Caco-2 (cell line): ENCODE measurements at places on chromosomes 7 and 10. TPM values are rescaled to one million over a fixed set of nuclear protein-coding genes. Genes with fewer than 3 reads are reported as not detected.

DNA sequence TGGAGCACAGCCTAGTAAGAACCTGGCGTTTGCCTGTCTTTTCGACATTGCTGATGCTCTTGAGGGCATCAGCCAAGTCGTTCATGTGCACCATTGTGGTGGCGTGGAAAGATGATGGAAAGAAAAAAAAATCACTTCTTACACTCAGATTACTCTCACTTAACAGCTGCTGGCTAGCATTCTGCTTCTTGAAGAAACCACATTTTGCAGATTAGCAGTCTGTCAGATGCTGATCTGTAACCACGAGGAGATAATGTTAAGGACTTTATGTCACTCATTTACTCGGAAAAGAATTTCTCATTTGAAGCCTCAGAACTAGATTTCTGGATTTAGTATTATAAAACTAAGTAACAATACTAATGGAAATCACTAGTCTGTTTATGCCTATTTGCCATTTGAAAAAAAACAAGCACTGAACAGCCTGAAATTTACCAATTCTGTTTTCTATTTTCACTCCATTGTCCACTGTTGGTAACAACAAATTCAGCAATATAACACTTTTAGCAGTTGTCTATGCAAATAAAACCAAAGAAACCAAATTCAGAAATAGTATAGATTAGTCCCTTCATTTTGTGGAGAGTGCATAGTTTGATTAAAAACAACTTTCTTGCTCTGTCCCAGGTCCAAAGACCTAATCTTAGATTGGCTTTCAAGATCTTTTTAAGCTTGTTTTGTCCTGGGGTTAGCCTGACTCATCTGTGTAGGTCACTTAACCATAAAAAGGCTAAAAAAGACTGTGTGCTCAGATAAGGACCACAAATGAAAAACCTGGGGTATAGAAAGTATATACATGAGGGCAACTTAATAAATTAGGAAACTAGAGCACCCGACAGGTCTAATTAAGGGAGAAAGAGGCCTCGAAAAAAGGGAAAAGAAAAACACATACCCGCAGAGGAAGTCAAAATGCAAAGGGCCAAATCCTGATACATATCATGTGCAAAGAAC, 67.5 kb downstream of the NT5C2 start:
- DNase-seq, result no peak

GRCh38 chr7:45657890-45658715, 83.9 kb downstream of the ADCY1 start:
- no peak for DNase-seq

GRCh38 chr7:47188653-47189315, 393.1 kb downstream of the TNS3 start:
- DNase-seq, result no peak

Gene PRR15
- 22.6 and 28.9 TPM in 2 replicates for total RNA-seq

Gene IDI2
- not detected in 2 replicates for total RNA-seq
